ENCODE measurements at places on chromosomes 12 and 14. TPM values are rescaled to one million over a fixed set of nuclear protein-coding genes. Genes with fewer than 3 reads are reported as not detected.

GPR68 gene
- 0.46 TPM for total RNA-seq

NYNRIN gene
- 20.0 TPM for total RNA-seq

PRH2 gene
- not detected for total RNA-seq

GALNT8 gene
- total RNA-seq, result 1.4 TPM

OTX2 gene
- total RNA-seq, result not detected

DNA sequence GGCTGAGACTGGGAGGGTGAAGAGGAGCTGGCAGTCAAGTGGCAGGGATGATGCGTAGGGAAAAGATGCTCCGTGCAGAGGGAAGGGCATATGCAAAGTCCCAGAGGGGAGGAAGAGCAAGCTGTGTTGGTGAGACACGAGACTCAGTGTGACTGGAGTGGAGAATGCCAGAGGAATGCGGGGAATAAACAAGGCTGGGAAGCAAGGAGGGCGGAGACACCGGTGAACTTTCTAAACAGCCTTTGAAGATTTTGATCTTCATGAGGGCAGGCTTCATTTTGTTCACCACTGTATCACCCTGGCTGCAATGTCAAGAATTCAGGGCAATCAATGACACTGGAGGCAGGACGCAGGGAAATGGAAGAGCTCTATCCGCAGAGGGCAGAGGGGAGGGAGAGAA is 535.8 kb downstream of the FUT8 start:
- H3K4me3 ChIP-seq, result no peak overlapping the region
- H3K27ac ChIP-seq, result no peak overlapping the region
- H3K27me3 ChIP-seq, result peaks cover 10% of the 10 kb centered on the region
- H3K4me1 ChIP-seq, result no peaks in the 10 kb centered on the region
- no peaks in the 10 kb centered on the region for H3K36me3 ChIP-seq
- DNase-seq, result no peak

DNA sequence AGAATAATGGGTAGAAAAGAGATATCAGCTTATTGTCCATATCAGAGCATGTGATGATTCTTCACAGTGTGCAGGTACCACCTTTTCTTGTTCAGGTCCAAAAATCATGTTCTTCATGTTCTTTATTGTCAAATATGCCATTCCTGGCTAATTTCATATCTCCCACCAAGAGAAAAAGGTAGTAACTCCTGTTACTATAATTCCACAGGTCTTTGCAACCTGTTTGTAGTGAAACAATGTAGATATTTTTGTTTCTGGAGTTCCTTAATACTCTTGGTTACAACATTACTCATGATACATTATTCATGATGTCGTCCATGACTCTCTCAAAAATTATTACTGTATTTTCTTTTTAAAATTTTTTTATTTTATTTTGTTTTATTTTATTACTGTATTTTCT is 11.3 kb upstream of the TMBIM6 start:
- no peak overlapping the region for H3K27ac ChIP-seq
- DNase-seq, result no peak
- peaks cover 20% of the 10 kb centered on the region for H3K27me3 ChIP-seq
- H3K36me3 ChIP-seq, result peaks cover 3% of the 10 kb centered on the region
- no peak overlapping the region for H3K4me3 ChIP-seq

GRCh38 chr12:105912882-105913678 is 225.7 kb downstream of the NUAK1 start:
- no peaks in the 10 kb centered on the region for H3K36me3 ChIP-seq
- H3K27ac ChIP-seq, result no peak overlapping the region

GRCh38 chr14:80942191-80942600 is 658 bp upstream of the CEP128 start:
- peaks cover 18% of the 10 kb centered on the region for H3K4me1 ChIP-seq
- no peak for DNase-seq
- no peaks in the 10 kb centered on the region for H3K36me3 ChIP-seq
- H3K27me3 ChIP-seq, result no peaks in the 10 kb centered on the region
- H3K27ac ChIP-seq, result peak overlapping the region; percentile 60
- H3K4me3 ChIP-seq, result peak overlapping the region; percentile 85

- peaks cover 34% of the 10 kb centered on the region for H3K36me3 ChIP-seq
- H3K27ac ChIP-seq, result no peak overlapping the region
- no peaks in the 10 kb centered on the region for H3K4me1 ChIP-seq
- no peak overlapping the region for H3K4me3 ChIP-seq
- no peaks in the 10 kb centered on the region for H3K27me3 ChIP-seq
- no peak for DNase-seq
Measured at GRCh38 chr12:57698414-57698813, 4.5 kb downstream of the OS9 start.

DNA sequence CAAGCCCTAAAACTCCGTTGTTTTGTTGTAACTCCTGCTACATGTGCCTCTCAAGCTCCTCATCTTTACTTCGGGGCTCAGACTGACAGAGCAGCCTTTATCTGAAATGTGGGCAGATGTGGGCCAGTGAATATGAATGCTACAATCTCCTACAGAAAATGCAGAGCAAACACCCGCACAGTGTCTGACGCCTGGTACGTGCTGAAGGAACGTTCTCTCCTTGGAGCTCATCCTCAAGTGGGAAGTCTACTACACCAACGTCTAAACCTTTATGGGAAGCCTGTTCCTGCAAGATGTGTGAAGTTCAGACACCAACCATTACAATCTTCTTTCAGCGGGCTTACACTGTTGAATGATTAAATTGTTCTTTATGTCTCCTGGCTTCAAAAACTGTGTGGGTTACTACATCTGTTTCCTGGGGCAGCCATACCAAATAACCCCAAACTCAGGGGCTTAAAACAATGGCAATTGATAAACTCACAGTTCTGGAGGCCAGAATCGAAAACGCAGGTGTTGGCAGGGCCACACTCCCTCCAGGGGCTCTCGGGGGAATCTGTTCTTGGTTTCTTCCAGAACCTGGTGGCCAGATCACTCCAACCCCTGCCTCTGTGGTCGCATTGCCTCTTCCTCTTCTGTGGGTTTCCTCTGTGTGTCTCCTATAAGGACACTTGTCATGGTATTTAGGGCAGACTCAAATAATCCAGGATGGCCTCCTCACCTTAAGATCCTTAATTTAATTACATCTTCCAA is 179.7 kb upstream of the PLXNC1 start:
- no peak overlapping the region for H3K27ac ChIP-seq
- H3K27me3 ChIP-seq, result no peaks in the 10 kb centered on the region
- no peak for DNase-seq
- peaks cover 11% of the 10 kb centered on the region for H3K4me1 ChIP-seq
- H3K36me3 ChIP-seq, result no peaks in the 10 kb centered on the region

DNA sequence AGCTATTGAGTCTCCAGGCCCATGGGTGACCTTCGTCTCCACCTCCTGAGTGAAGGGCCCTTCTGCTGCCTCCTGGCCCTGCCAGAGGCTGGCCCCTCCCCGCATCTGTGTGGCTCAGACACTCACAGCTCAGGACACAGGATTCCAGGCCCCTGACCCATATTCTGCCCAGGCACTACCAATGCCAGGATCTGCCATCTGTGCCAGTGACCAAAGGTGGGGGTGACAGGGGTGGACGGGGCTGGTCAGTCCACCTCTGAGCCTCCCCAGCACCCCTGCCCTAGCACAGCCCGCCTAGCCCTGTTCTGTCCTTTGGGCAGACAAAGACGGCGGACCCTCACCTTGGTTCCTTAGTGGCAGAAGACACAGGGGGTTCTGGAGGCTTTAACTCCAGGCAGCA is 2.8 kb downstream of the ASB2 start:
- DNase-seq, result no peak
- peaks cover 2% of the 10 kb centered on the region for H3K36me3 ChIP-seq
- no peak overlapping the region for H3K4me3 ChIP-seq
- H3K27ac ChIP-seq, result no peak overlapping the region

GRCh38 chr12:42588524-42589464 is 752 bp downstream of the PRICKLE1 start:
- H3K36me3 ChIP-seq, result peaks cover 1% of the 10 kb centered on the region
- H3K27ac ChIP-seq, result peak overlapping the region; percentile 90
- peak overlapping the region; percentile 91 for H3K4me3 ChIP-seq
- H3K27me3 ChIP-seq, result no peaks in the 10 kb centered on the region
- no peak for DNase-seq
- H3K4me1 ChIP-seq, result peaks cover 54% of the 10 kb centered on the region

DNA sequence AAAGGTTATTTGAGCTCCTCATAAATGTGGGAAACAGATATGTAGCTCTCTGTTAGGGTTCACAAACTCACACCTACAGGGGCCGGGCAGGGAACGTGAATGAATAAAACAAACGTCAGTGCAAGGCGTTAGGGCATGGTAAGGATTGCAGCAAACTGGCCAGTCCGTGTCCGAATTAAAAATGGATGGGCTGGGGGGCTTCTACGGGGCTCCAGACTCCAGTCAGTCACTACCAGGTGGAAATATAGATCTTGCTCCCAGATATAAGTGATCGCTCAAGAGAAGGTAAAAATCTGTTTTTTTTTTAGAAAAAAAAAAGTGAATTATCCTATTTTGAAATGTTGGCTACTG is 333.1 kb downstream of the MED13L start:
- H3K36me3 ChIP-seq, result peaks cover 3% of the 10 kb centered on the region
- peaks cover 6% of the 10 kb centered on the region for H3K4me1 ChIP-seq
- no peaks in the 10 kb centered on the region for H3K27me3 ChIP-seq
- no peak for DNase-seq

- H3K4me1 ChIP-seq, result no peaks in the 10 kb centered on the region
- H3K27me3 ChIP-seq, result peaks cover 47% of the 10 kb centered on the region
- DNase-seq, result no peak
- H3K4me3 ChIP-seq, result no peak overlapping the region
Measured at GRCh38 chr12:47458279-47458678, 247.6 kb downstream of the RPAP3 start.

DNA sequence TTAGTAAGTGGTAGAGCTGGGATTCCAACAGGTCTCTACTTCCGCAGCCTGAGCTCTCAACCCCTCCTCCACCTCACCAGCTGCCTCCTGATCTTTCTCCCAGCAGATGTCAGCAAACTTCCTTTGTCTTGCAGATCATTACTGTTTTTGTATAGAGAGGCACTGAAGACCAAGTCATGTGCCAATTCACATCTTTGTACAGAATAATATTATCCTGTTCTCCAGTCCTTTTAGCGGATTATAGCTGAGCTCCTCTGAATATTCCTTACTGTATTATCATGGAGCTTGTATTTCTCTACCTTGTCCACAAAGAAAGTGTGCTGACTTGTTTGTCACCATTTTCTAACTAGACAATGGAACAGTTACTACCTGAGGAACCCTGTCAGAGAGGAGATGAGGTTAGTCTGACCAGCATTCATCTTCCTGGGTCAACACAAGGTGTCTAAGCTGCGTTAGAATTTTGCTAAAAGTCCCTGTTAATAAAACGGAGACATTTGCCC is 142.3 kb upstream of the ARHGAP5 start:
- no peak for DNase-seq
- no peaks in the 10 kb centered on the region for H3K27me3 ChIP-seq
- no peak overlapping the region for H3K4me3 ChIP-seq
- H3K27ac ChIP-seq, result no peak overlapping the region
- H3K4me1 ChIP-seq, result peaks cover 24% of the 10 kb centered on the region
- no peaks in the 10 kb centered on the region for H3K36me3 ChIP-seq
